ENCODE measurements at places on chromosomes 3 and 15.

GRCh38 chr3:98188545-98188944 is 22.0 kb downstream of the OR5H15 start:
- DNase-seq = no peak

GRCh38 chr15:68431037-68431791 is 749 bp downstream of the ITGA11 start:
- peak; percentile 55 for DNase-seq

- peak; percentile 39 for DNase-seq
Measured at GRCh38 chr3:16512435-16513140, 911 bp downstream of the RFTN1 start.

- peak; percentile 61 for DNase-seq
Measured at GRCh38 chr3:196189566-196190347, 21.4 kb downstream of the ZDHHC19 start.

DNA sequence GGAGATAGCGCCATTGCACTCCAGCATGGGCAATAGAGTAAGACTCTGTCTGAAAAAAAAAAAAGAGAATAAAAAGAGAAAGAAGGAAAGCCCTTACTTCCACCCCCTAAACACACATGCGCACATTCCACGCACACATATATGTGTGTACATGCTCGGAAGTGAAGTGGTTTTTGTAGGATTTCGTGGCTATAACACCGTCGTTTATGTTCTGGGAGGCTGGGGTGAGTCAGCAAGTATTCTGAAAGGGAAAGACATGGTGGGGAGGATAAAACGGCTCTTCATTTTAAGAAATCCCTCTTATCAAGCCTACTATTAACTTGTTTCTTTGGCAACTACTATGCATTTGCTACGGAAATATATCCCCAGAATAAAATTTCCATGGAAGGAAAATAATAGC is 422.8 kb upstream of the TBL1XR1 start:
- no peak for DNase-seq

DNA sequence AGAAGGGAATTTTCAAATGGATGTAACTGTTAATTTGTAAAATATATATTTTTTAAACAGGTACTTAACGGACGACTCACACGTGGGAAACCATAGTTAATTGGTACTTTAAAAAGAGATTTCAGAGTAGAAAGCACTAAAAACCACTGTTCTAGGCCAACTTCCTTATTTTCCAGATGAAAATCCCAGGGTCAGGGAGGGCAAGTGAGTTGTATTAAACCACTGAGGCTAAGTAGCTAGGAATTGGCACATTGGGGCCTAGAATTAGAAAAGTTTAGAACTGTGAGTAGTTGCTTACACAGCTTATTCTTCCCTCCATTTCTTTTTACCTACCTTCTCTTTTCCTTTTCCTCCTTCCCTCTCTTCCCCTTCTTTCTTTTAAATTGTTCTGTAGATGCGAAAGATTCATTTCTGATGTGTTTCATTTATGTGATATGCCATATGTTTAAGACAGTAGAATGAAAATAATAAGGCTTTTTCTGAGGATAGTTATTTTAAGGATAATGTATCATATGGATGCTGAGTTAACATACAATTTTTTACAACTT is 4.1 kb upstream of the UTS2B start:
- DNase-seq = no peak

DNA sequence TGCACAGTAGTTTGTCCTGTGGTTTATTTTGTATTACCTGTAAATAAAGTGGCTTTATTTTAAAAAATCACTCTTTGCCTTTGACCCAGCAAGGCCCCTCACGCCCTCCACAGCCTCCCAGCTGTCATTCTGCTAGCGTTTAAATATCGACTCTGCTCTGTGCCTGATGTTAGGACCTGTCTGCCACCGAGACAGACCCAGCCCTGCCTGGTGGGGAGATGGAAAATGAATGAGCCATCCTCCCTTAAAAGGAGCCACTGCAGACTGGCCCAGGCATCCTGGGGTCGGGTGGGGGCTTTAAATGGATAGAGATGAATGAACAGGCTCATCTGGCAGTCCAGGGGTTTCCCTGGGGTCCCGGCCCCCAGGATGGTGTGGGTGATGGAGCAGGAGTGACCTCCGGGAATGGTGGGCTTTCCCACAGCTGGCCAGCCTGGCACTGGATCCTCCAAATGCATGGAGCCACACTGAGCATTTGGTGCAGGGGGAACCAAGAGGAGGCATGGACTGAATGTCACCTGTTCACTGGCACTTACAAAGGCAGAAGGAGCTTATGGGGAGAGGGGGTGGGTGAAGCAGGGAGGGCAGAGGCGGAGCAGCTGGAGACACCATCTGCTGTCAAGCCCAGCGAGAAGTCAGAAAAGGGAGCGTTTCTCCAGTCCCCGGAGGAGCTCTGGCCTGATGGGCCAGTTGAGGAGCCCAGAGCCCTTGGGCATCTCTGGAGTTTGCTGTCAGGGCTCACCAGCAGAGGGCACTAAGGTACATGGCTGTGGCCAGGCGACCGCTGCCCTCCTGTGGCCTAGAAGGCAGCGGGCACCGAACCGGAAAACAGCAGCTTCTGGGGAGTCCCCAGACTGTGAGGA is 11.9 kb downstream of the GRM2 start:
- no peak for DNase-seq

- DNase-seq = no peak
Measured at GRCh38 chr3:25107918-25108617, 320.0 kb upstream of the RARB start.

- DNase-seq = no peak
Measured at GRCh38 chr3:242602-243355, 46.2 kb downstream of the CHL1 start.

DNA sequence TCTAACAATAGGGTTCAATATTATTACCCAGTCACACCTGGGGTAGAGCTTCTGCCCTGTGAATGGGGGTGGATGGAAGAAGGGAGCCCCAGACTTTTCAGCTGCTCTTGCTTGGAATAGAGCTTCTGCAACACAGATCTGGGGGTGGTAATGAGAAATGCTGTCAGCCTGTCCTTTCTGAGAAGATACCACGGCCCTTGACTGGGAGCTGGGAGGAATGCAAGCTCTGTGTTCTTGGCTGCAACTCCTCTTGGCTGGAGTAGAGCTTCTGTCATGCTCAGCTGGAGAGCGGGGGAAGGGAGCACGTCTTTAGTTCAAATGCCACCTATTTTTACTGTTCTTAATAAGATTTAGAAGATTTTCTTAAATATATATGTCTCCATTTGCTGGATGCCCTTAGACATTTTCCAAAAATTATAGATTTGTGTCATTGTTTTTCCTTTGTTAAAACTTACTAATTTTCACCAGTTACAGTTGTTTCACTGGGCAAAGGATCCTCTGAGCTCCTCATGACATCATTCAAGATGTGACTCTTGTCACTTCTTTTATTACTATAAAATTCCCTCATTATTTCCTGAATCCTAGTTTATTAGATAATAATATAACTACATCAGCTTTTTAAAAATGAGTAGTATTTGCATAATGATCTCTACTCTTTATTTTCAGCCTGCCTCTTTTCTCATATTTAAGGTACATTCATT is 180.0 kb upstream of the TGFBR2 start:
- peak; percentile 44 for DNase-seq

DNA sequence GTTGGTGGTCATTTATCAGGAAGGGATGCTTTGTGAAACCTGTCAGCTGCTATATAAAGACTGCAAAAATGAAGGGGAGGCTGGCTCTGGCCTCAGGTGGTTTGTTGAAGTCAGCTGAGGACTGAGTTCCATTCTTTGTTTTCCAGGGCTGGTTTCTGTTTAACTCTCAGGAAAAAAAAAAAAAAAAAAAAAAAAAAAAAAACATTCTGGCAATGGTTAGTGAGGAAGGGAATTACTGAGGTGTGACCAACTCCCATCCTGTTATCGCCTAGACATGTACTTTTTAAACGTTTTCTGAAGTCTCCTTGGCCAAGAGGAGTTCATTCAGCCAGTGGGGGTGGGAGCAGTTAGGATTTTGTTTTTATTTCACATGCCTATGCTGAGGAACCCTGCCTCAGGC is 316.3 kb downstream of the OXSM start:
- no peak for DNase-seq

DNA sequence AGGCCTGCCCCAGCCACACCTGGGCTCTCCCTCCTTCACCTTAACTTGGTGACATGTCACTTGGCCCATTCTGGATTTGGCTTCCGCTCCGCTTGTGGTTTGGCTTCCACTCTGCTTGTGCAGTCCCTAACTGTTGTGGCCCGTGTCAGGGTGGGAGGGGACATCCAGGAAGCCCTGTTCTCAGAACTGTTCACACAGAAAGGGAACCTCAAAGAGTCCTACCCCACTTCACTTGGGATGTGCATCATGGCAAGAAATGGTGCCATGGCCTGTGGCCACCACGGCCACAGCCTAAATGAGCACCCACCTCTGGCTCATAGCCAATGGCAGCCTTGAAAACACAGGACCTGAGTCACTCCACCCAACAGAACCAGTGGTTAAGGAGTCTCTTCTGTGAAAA is 63.4 kb downstream of the CYP19A1 start:
- no peak for DNase-seq

DNA sequence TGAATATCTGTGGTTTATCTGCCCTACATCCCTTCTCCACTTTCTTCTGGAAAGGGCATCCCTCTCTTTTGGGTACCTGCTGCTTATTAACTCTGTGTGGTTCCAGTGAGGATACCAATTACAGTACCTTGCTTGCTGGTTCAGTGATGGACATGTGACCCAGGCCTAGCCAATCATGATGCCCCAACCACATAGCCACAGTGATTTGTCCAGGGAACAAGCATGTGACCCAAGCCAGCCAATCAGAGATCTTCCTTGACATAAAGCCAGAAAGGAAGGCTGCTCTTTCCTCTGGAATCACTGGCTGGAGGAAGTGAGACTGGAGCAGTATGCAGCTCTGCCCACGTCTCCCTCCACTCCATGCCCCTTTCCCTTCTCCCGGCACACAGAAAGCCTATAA is 10.9 kb upstream of the TMEM158 start:
- no peak for DNase-seq

- DNase-seq = no peak
Measured at GRCh38 chr15:40807888-40808461, 702 bp upstream of the DNAJC17 start.

- DNase-seq = no peak
Measured at GRCh38 chr3:100902572-100902971, 90.6 kb downstream of the ABI3BP start.

DNA sequence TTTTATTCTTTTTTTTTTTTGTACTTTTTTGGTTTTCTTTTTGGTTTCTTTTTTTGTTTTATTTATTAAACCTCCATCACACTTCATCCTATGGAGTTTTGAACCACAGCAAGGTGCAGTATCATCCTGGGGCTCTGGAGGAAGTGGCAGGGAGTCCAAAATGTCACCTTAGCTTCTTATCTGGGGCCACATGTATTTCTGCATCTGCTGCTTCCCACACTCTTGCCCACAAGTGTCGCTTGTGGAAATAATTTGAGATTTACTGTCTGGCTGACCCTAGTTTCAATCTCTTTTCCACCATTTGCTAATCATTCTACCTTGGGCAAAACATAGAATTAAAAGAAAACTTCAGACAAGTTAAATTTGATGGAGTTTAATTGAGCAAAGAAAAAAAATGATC is 6.4 kb downstream of the OPA1 start:
- no peak for DNase-seq

DNA sequence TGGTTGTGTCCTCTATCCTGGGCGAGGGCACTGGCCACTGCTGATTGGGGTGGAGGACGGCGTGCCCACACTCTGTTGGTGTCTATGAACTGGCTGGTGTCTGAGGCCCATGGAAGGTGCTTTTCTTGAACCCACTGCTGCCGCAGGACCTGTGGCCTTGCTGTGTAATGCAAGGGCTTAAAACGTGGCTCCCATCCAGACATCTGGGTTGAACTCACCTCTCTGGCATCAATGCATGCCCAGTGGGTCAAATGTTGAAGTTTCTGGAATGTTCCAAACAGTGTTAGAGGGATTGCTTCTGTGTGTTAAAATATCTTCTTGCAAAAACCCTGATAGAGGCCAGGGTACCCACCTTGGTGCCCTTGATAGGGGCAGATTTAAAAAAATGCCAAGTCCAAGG is 42.6 kb downstream of the FAM3D start:
- no peak for DNase-seq

DNA sequence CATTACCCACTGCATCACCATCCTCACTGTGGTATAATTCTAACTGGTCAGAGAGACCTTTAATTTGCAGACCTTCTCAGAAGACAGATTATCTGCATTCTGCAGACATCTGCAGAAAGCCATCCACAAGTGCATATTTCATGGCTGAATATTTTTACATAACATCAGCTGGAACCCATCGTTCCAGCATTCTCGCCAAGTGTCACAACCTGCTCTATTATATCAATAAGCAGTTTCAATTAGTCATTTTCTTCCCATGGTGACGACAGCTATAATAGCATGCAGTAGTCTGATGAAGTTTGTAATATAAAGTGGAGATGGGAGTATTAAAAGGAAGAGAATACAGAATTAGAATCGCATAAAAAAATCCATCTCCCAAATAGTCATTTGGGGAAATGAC is 334.7 kb downstream of the FHIT start:
- no peak for DNase-seq

- no peak for DNase-seq
Measured at GRCh38 chr3:56693750-56694149, 10.7 kb upstream of the TASOR start.

DNA sequence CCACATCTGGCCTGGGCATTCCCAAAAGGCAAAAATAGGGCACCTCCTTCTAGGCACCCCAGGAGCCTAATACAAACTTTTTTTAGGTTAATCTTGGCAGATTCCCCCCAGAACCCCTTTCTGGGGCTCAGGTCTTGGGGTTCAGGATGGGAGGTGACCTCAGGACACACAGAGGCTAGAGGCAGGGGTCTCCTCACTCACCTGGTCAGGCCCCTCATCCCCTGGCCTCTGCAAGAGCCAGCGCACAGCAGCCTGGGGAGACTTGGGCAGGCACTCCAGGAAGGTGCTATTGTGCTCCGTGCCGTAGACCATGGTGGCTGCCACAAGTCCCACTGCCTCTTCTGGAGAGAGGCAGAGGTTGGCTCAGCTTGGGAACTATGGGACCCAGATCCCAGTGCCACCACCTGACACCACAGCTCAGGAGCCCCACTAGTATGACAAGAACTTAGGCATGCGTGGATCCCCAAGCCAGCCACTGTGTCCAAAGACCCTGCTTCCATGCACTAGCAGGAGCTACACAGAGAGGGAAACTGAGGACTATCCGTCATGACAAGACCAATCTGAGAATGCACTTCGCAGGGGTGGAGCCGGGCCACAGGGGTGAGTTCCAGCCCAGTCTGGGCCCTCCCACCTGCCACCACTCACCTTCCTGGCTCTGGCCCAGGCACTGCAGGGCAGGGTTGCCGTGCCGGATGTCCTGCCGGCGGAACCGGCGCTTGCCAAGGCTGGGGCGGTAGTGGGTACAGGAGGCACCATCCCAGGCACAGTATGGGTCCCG is 7.4 kb downstream of the SEMA3G start:
- peak; percentile 20 for DNase-seq

- no peak for DNase-seq
Measured at GRCh38 chr3:61545716-61546115, 15.7 kb upstream of the PTPRG start.

GRCh38 chr3:83769791-83770663 is 1188.8 kb upstream of the CADM2 start:
- no peak for DNase-seq

GRCh38 chr3:134685929-134686802 is 35.3 kb upstream of the KY start:
- DNase-seq = no peak

Data from ovary (tissue), 10 donors.